ENCODE measurements at places on chromosomes 2 and 18. TPM values are rescaled to one million over a fixed set of nuclear protein-coding genes. Genes with fewer than 3 reads are reported as not detected.

The GTF3C2 gene
- total RNA-seq, result 46.4 TPM

GRCh38 chr2:30488012-30488659 is 41.1 kb downstream of the LCLAT1 start:
- DNase-seq, result no peak

DNA sequence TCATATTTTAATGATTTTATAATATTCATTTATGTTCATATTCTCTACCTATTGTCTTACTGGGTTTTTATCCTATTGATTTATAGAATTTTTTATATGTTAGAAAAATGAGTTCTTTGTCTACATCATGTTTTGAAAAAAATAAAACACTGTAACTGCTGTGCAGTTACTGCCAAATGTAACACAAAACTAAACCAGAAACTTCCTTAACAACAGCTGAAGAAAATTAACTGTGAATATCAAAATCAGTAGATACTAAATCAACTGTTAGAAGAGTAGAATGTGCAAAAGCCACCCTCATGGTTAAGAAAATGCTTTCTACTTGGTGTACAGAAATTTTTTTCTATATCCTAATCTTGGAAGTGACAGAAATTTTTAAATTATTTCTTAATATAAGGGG is 69.5 kb downstream of the PTRHD1 start:
- DNase-seq, result no peak

The RNPEPL1 gene
- 36.9 TPM for total RNA-seq

The SULT6B1 gene
- total RNA-seq, result not detected

- DNase-seq, result no peak
Observed at GRCh38 chr2:120637847-120638246, 97.8 kb upstream of the GLI2 start.

The RAMP1 gene
- total RNA-seq, result 0.69 TPM

GRCh38 chr2:24874035-24874434 is 46.0 kb downstream of the ADCY3 start:
- DNase-seq, result no peak

The SCN3A gene
- 1.9 TPM for total RNA-seq

DNA sequence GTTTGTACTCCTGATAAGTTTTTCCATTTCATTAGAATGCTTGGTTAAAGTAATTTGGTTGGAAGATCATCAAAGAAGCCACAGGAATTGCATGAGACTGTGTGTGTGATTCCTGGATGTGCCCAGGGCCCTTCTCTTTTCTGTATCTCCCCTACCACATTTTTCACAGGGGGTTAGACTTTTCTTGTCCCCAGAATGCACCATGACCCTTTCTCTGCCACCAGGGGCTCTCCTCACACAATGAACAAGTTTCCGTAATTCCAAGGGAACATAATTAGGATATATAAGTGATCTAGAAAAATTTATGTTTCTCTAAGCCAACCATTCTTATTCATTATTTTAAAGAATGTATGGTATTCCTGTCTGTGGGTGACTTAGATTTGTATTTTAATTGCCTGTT is 291.8 kb downstream of the NEDD4L start:
- no peak for DNase-seq

DNA sequence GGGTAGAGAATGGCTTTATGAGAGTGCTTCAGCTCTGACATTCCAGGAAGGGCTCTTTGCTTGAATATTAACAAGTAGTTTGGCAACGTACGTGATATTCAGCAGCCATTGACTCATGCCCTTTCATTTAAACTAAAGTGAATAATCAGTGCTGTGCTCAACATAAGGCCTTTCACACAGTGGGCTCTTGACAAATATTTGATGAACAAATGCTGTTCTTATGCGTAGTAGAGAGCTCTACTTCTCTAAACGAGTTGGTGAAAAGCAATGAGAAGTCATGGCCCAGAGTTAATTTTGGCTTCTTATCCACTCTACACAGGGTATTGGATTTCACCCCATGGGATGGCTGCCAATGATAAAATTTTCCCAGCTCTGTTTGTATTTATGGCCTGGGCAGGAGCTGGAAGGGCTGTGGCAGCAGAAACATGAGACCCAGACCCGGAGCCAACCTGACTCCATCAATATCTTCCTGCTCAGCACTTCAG is 338.9 kb downstream of the CCDC85A start:
- DNase-seq, result peak; percentile 20

DNA sequence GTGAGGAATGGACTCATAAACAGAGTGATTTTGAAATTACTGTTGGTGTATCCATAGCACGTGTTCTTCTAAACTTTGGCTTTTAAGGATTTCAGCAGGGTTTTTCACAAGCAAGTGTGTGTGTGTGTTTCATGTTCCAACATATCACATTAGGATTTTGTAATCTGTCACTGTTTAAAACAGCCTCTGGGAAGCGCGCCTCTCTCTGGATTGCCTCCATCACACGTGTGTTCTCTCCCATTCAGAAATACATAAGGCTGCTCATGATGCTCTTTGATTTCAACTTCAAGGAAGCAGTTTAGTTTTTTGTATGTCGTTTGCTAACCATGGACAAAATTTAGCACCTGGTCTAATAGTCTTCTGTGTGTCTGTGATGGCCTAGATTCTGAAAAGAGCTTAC is 370.4 kb downstream of the MTX2 start:
- DNase-seq, result no peak

The REG3A gene
- total RNA-seq, result not detected

- no peak for DNase-seq
Observed at GRCh38 chr2:105757433-105757832, 12.7 kb downstream of the NCK2 start.

- DNase-seq, result no peak
Observed at GRCh38 chr18:53458944-53459580, 765.4 kb downstream of the MBD2 start.

DNA sequence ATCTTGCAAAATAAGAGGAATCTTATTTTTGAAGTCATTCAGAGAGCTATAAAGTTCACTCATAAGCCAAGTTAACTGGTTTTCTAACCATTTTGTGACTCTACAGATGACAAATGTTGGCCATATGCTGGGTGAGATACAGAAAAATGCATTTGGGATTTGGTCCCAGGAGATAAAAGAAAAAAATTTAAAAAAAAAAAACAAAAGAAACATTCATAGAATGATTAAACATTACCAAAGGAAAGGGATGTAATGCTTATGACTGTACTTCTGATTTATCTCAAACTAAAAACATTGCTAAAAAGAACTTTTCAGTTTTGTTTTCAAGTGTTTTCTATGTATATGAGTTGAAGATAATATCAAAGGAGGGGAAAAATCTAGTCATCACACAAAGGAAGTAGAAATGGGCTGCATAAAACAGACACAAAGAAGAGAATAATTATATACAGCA is 43.1 kb downstream of the PELI1 start:
- DNase-seq, result no peak

- DNase-seq, result no peak
Observed at GRCh38 chr2:25308599-25308998, 33.1 kb downstream of the DNMT3A start.

DNA sequence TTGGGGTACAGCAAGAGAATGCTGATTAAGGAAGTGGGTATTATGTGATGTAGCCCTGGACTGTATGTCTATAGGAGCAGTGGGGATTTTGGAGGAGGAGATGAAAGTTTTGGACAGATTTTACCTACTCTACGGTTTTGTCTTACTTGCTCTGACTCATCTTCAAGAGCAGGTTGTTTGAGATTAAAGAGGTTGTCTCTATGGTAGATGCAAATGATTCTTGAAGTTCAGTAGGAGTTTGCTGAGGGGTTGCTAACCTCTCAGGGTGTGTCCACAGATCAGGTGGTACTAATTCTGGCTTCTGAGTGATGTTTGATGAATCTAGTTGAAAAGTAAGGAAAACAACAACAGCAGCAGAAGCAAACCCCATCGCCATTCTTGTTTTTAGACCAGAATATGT is 9.7 kb upstream of the SERPINB12 start:
- no peak for DNase-seq

DNA sequence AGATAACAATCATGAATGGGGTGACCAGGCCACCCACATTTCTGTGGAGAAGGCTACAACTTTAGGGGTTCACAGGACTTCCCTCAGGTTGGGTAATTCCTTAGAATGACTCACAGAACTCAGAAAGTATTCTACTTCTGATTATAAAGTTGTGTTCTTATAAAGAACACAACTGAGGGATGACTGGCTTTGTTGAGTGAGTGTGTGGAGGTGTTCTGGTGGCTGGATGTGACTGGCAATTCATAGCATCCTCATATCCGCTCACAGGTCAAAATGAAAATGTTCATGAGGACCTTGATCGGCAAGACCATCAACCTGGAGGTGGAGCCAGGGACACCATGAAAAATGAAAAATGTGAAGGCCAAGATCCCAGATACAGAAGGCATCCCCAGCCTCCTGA is 143.3 kb upstream of the CAB39 start:
- DNase-seq, result no peak

- no peak for DNase-seq
Observed at GRCh38 chr2:24831221-24832072, 38.2 kb downstream of the CENPO start.

The TMEM200C gene
- not detected for total RNA-seq

DNA sequence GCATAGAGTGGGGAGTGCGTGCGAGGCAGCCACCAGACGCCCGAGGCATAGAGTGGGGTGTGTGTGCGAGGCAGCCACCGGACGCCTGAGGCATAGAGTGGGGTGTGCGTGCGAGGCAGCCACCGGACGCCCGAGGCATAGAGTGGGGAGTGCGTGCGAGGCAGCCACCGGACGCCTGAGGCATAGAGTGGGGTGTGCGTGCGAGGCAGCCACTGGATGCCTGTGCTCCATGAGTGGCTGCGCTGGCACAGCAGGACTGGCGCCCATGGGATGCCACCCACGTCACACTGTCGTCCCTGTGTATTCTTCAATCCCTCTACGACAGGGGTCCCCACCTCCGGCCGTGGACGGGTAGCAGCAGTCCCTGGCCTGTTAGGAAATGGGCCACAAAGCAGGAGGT is 221.9 kb downstream of the HDAC4 start:
- no peak for DNase-seq

GRCh38 chr2:235257590-235257989 is 236.3 kb upstream of the AGAP1 start:
- DNase-seq, result no peak

DNA sequence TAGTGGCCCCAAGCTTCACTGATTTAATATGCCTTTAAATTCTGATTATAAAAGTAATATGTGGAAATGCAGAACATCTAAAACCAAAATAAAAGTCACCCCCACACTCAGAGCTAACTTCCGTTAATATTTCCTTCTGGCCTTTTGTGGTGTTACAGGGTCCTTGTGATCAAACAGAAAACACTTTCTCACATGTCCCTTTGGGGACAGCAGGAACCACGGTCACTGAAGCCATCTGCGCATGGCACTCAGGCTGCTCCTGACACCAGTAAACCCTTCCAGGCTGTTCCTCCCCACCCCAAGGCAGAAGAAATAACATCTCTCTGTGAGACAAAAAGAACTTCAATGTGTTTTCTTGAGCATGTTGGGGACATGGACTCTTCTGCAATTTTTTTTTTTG is 25.1 kb upstream of the GPR17 start:
- no peak for DNase-seq

DNA sequence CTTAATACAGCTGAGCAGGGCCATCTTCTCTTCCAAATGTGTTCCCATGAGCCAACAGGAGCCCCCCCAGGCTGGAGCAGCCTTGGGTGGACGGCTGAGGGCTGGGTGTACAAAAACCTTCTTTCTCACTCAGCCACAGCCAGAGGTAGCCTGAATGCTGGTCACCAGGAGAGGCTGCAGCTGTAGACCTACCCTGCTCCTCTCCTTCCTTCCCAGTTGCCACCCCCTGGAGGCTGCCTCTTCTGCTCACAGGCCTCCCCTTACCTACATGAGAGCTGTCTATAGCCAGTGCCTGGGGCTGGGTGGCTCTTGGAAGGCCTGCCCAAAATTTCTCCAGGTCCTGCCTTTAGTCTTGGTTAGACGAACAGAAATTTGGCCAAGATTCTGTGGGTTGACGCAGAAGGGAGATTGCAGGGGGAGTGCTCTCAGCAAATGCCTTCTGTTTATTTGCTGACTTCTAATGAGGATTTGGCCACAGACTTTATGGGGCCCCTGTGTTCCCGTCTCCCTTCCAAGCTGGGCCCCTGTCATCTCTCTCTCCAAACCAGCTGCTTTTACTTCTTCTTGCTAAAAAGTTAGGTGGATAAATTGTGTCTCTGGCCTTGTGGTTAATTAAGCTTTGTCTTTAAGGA is 18.3 kb downstream of the CELF4 start:
- no peak for DNase-seq
